ENCODE measurements at places on chromosomes 5 and 9.

DNA sequence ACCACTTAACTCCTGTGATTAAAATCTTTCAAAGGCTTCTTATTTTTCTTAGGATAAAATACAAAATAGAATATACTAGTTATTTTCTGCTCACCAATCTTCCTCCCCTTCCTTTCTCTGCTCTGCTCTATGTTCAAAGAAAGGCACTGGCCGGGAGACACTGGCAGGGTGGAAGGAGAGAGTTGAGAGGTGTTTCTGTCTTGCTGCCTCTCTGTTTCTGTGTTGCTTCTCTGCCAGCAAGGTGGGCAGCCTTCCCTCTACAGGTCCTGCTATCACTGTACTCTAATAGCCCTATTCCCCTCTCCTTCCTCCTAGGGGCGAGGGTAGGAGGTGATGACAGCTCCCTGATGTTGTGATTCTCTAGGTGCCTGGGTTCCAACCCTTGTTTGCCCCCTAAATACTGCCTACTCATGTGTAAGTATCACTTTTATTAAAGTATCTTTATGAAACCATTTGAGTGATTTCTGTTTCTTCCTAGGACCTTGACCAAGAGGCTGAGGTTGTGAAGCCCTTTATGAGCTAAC, 515.1 kb downstream of the TLE4 start:
- DNase-seq = no peak

DNA sequence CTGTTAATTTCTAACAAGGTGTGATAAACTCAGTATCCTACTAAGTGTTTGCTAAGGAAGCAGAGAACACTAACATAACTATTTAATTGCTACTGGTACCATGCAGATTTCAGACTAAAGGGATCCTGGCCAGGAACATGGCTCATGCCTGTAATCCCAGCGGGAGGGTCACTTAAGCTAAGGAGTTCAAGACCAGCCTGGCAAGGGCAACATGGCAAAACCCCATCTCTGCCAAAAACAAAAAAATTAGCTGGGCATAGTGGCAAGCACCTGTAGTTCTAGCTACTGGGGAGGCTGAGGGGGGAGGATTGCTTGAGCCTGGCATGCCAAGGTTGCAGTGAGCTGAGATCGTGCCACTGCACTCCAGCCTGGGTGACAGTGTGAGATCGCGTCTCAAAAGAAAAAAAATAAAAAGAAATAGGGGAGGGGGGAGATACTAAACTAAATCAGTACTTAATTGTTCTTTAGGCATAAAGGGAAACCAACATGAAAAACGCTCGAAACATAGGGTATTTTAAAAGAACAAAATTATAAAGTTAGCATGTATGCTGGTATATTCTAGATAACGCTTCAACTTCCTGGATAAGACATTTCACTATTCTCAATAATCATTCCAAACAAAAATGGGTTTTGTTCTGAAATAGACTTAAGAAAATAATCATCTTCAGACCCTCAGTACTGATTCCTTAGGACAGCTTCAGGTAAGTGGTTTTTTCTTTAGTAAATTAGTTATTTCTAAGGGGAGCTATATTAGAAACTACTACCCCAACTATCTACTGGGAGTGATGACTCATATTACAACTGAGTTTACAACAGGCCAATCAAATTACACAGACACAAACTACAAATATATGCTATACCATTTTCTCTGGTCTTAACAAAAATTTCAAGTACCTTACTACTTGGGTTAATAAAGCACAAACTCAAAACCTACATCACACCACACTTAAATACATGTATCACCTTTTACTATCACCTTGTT, 3.5 kb downstream of the PANK3 start:
- DNase-seq = no peak

GRCh38 chr5:16455668-16456067, 9.9 kb downstream of the ZNF622 start:
- DNase-seq = peak; percentile 51

- no peak for DNase-seq
These were observed 24.7 kb upstream of the NR3C1 start for GRCh38 chr5:143428155-143428554.

DNA sequence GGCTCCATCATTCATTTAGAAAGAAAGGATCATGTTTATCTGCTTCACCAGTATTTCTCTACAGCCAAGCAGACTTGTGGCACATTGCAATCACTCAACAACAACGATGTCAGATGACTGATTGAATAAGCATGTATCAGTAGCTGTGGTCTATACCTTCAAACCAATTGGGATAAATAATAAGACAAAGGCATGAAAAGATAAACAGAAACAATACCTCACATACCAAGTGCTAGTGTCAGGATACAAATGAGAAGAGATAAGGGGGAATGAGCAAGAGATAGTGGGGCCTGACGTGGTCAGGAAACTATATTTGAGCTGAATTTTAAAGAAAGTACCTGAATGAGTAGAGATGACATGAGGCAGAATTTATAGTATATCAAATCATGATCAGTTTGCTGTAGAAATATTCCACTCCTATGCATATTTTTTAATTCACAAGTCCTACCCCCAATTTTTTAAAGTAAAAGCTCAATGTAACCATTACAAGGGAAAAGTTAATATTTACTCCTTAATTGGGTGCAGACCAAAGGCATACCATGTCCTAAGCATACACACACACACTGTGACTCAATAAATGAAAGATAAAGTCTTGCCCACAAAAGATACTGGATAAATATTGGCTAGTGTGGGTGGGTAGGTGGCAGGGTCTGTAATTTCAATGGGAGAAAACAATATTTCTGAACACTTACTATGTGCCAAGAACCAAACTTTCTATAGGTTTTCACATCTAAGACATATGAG, 284.5 kb downstream of the SPOCK1 start:
- DNase-seq = no peak

- DNase-seq = peak; percentile 61
These were observed 4.0 kb downstream of the MAN2A1 start for GRCh38 chr5:109693535-109694400.

GRCh38 chr5:139746691-139747582, 48.7 kb upstream of the PSD2 start:
- peak; percentile 33 for DNase-seq

DNA sequence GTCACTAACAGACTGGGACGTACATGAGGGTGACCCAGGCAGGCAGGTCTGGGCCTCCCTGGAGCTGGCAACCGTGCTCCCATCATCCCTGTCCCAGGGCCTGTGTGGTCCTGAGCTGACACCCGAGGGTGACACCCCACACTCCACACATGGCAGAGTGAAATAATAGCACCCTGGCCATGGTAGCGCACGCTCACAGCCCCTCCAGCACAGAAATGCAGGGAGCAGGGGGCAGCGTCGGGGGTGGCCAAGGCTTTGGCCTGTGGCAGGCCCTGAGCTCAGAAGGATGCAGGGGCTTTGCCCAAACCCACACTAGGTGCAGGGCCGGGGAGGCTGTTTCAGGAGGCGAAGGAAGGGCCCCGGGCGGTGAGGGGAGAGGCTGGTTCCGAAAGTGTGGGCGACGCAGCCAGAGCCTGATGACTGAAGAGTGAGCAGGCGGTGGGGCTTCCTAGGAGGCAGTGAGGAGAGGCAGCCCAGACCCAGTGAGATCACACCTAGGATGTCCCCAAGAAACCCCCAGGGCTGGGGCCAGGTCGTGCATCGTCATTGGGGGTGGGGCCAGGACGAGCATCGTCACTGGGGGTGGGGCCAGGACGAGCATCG, 12.9 kb downstream of the OR2V2 start:
- DNase-seq = no peak

DNA sequence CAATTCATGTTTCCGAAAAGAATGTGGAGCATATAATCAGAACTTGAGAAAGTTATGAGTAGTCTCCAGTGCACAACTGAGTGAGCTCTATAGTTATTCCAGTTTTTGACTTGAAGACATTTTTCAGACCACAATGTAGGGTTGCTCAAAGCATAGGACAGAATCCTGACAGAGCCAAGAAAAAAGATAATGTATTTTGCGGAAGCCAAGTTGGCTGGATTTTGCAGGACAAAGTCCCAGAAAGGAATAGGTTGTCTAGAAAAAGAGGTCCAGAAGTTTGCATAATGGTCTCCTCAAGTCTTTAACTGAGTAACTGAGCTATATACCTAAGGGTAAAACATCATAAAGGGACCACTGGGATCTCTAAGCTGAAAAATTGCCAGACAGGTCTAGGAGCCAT, 1028.0 kb downstream of the TAF11L14 start:
- DNase-seq = no peak

DNA sequence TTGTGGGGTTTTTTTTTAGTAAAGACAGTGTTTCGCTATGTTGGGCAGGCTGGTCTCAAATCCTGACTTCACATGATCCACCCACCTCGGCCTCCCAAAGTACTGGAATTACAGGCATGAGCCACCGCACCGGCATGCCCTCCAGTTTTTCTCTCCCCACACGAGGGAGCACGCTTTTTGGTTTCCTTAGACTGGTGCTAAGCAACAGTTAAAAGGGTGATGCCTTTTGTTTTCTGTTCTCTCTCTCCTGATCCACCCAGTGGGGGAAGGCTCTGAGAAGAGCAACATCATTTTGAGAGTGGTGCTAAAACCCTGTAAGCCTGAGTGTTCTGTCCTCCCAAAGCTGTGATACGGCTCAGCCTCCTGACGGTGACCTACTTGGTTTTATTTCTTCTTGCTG, 146.6 kb downstream of the MAN2A1 start:
- DNase-seq = no peak

DNA sequence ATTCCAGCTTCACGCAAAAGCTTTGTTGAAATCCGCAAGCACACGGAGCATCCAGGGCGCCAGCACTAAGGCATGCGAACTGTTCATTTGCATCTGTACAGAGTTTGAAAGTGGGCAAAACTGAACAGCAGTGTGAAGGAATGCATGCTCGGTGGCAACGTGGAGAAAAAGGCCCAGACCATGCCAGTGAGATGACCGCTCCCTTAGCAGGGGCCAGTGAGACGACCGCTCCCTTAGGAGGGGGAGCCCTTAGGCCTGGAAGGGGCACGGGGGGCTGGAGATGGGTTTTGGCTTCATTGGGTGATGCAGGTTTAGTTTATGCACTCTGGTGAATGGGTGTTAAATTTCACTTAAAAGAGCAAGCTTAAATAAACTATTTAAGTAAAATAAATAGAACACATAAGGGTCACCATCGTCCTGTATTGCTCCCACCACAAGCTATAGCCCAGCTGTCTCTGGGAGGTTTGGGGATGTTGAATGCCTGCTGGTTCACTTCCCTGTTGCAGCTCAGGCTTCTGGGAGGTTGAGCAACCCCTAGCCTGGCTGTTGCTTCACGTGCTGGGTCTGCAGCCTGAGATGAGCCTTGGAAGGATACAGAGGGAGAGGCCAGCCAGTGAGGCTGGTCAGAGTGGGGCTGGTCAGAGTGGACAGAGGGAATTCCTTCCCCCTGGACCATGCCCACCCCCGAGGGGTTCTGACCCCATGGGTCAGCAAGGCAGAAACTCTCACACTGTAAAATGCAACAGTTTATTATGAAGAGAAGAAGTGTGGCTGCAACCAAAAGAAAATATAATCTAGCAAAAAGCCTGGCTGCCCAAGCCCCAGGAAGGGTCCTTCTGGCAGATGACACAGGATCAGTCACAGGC, 4.6 kb upstream of the FCN1 start:
- DNase-seq = no peak

GRCh38 chr5:27034565-27034964, 3.8 kb downstream of the CDH9 start:
- DNase-seq = no peak

- DNase-seq = no peak
These were observed 614.2 kb upstream of the CLINT1 start for GRCh38 chr5:158473016-158473635.

DNA sequence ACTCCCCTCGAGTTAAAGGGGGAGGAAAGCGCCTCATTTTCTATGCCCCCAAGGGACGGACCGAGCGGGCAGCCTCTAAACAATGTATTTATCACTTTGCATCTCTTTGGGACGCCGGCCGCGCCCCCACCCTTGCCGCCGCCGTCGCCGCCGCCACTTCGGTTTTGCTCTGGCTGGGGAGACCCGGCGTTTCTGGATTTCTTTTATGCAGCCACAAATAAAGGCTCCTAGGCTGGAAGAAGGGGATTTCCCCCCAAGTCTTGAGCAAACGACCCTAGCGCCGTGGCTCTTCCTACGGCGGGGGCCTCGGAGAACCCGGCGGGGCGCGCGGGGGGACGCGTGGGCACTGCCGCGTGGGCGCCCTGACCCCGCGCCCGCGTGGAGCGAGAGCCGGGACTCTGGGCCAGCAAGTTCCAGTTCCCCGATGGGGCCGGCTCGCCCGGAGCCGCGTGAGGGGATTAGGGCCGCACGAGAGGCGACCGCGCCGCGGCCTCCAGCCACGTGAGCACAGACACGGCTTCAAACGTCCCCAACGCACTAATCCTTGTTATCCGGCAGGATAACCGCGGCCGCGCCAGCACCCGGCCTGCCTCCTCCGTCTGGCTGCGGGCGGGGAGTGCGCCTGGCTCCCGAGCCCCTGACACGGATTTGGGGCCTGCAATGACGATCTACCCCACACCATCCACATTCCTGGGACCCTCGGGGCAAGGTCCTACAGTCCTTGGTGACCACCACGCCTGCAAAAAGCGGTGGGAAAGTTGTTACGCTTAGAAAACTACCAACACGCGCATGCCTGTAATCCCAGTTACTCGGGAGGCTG, 7.9 kb upstream of the NEUROG1 start:
- DNase-seq = no peak

GRCh38 chr5:78611126-78611605, 37.4 kb downstream of the LHFPL2 start:
- no peak for DNase-seq

- peak; percentile 26 for DNase-seq
These were observed 4.5 kb downstream of the FBXW5 start for GRCh38 chr9:136939996-136940525.

DNA sequence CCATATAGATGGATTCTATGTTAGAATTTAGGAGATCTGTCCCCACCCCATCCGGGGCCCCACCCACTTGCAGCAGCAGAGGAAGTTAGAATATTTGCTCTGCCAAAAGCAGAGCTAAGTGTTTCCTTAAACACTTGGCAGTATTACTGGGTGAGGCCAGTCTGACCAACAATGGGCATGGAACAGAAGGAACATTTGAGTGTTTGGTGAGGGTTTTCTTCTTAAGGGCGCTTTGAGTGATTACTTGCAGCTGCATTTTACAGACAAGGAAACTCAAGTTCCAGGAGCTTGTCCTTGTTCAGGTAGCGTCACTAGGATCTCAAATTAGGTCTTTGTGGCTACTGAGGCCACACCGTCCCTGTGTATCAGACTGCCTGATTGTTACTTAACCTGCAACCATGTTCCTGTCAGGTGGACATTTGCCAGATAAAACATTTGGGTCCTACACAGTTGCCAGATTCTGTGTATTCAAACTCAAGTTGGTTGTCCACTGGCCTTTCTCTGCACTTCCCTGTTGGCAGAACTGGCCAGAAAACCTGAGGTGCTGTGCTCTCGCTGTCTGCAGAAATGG, 59.3 kb downstream of the SLC46A2 start:
- no peak for DNase-seq

DNA sequence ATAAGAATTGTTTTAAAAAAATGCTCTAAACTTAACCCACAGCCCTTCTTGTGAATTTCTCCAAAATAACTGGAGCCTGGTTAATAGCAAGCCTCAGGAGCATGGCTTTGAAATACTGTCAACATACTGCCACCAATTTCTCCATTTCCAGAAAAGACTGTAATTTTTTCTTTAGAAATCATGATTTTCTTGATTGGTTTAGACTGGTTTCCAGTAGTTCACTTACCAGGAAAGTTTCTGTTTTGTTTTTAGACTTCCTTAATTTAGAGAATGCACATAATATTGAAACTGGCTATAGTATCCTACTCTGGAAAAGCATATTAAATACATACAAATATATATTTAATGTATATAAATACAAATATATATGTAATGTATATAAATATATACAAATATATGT, 4.5 kb upstream of the CD274 start:
- DNase-seq = no peak
